Stimulated activated CD4-positive, alpha-beta T cell treated with anti-CD3 and anti-CD28 coated beads, Interleukin-15, amount 100 ng/mL, for 1 hour (primary cell): ENCODE measurements at places on chromosomes 5 and 9.

- DNase-seq, result peak; percentile 3
Measured at GRCh38 chr9:33676746-33677505, 118.4 kb upstream of the PRSS3 start.

- DNase-seq, result no peak
Measured at GRCh38 chr9:133692364-133692985, 45.7 kb downstream of the SARDH start.

GRCh38 chr9:108549184-108549583, 306.6 kb downstream of the ACTL7B start:
- no peak for DNase-seq

DNA sequence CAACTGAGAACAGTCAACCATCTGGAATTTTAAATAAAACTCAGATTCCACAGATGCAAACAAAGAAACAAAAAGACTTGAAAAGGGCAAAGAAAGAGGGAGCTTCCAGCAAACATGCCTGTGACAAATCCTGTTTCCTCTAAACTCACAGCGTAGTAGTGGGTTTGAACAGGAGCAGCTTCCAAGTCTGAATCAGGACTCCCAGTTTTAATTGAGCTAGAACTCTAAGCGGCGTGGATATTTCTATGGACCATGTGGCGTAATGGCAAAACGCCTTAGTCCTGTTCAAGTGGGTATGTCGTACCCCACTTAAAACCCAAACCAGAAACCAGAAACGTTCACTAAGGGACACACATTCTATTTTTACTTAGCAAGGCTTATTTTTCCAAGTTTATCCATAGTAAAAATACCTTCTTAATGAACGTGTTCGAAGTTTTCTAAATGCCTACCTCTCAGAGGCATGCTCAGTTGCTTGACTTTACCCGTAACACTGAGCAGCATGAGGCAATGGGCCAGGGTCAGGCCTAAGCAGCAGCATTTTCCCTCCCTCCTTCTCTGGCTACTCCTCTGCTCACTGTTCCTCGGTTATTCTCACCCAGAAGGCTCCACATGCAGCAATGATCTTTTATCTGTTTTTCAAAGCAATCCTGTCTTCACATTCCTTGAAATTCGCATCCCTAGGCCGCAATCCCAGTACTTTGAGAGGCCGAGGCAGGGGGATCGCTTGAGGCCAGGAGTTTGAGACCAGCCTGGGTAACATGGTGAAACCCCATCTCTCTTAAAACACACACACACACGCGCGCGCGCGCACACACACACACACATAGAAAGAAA, 77.9 kb downstream of the FNBP1 start:
- DNase-seq, result no peak

- no peak for DNase-seq
Measured at GRCh38 chr5:178324481-178325310, 92.1 kb upstream of the PHYKPL start.

GRCh38 chr5:142674531-142675469, 11.1 kb downstream of the FGF1 start:
- no peak for DNase-seq

GRCh38 chr5:73135429-73136054, 15.2 kb downstream of the TMEM171 start:
- DNase-seq, result no peak

GRCh38 chr9:95071925-95072324, 245.6 kb downstream of the FANCC start:
- no peak for DNase-seq

- DNase-seq, result no peak
Measured at GRCh38 chr5:66694036-66694435, 97.8 kb downstream of the MAST4 start.
